ENCODE measurements at places on chromosomes 1 and 21. TPM values are rescaled to one million over a fixed set of nuclear protein-coding genes. Genes with fewer than 3 reads are reported as not detected.

DNA sequence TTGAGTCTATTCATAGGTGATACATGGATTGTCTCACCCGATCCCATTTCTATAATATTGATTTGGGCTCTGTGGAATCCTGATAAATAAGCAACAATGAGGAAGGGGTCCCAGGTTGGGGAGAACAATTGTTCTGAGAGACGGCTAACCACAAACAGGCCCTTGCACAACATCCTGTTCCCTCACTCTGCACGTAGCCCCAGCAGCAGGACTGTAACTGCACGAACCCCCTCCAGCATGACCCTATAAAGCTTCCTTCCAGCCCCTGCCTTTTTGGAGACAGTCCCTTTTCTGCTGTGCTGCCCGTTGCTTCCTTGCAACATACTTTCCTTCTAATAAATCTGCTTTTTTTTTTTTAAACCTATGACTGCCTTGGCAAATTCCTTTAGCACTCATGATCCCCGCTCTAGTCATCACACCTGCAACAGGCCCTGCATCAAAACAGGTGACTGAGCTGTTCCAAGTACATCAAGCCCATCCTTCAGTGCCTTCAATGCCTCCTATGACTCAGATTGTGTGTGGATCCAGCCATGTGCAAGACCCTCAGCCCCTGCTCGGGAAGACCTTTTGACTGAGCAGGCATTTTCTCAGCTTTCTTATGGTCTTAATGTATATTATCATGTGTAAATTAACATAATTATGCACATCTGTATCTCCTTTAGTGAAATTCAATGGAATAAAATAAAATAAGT, 63.7 kb upstream of the B3GALNT2 start:
- no peak for DNase-seq
- no peak overlapping the region for H3K27ac ChIP-seq
- H3K4me3 ChIP-seq, result no peak overlapping the region
- H3K4me1 ChIP-seq, result no peaks in the 10 kb centered on the region
- no peaks in the 10 kb centered on the region for H3K36me3 ChIP-seq
- H3K27me3 ChIP-seq, result peaks cover 2% of the 10 kb centered on the region

- H3K4me1 ChIP-seq, result no peaks in the 10 kb centered on the region
- H3K27ac ChIP-seq, result peak overlapping the region; percentile 98
- peak overlapping the region; percentile 94 for H3K4me3 ChIP-seq
Observed at GRCh38 chr1:154221278-154222001, 685 bp downstream of the UBAP2L start.

GRCh38 chr21:21714426-21714825, 716.2 kb downstream of the NCAM2 start:
- no peaks in the 10 kb centered on the region for H3K27me3 ChIP-seq
- H3K36me3 ChIP-seq, result no peaks in the 10 kb centered on the region
- DNase-seq, result peak; percentile 82
- H3K4me3 ChIP-seq, result no peak overlapping the region
- peak overlapping the region; percentile 21 for H3K27ac ChIP-seq

DNA sequence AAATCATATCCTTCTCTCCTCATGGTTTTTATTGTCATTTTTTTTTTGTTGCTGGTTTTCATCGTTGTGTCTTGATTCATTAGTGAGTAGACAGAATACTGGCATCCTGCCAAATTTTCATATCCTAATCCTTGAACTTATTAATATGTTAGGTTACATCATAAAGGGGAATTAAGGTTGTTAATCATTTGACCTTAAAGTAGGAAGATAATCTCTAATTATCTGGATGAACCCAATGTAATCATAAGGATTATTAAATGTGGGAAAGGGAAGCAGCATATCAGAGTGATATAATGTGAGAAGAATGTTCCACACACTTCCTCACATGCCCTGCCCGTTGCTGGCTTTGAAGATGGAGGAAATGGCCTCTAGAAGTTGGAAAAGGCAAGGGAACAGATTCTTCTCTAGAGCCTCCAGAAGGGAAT, 299.7 kb downstream of the HMCN1 start:
- no peaks in the 10 kb centered on the region for H3K4me1 ChIP-seq
- H3K27me3 ChIP-seq, result no peaks in the 10 kb centered on the region
- H3K36me3 ChIP-seq, result no peaks in the 10 kb centered on the region
- peak; percentile 32 for DNase-seq

GRCh38 chr1:1975535-1975934, 28.1 kb downstream of the CFAP74 start:
- H3K4me3 ChIP-seq, result no peak overlapping the region
- no peak overlapping the region for H3K27ac ChIP-seq
- H3K4me1 ChIP-seq, result no peaks in the 10 kb centered on the region
- H3K36me3 ChIP-seq, result no peaks in the 10 kb centered on the region

DNA sequence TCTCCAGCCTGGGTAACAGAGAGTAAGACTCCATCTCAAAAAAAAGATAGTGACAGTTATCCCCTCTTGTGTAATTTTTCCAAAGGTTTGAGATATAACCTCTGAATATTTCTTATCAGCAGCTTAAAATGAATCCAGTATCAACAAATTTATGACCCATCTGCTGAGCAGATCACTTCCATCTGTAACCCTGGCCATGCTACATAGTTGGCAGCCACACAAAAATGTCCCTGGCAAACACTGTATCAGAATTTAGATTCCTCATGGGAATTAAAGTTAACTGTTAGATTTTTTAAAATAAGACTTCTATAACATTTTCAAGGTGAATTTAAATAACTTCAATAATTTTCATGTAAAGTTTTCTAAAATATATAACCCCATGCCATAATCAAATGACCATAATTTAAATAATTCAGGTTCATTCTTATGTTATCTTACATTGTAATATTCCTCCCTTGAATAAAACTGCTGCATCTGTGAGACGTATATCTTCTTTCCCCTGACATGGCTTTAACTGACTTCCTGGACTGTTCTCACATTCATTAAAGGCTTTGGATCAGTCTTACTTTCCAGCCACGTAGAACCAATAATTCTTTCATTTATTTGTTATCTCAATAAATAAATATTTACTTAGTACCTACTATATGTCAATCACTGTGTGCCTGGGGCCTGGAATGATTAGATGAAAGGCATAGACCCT, 5.3 kb upstream of the PRPF38B start:
- peak; percentile 52 for DNase-seq
- no peaks in the 10 kb centered on the region for H3K4me1 ChIP-seq
- H3K27me3 ChIP-seq, result 0 out of 2 replicates have a peak, but pooled peaks cover 3% of the 10 kb centered on the region
- no peaks in the 10 kb centered on the region for H3K36me3 ChIP-seq
- H3K27ac ChIP-seq, result no peak overlapping the region

- H3K4me1 ChIP-seq, result no peaks in the 10 kb centered on the region
- peaks cover 10% of the 10 kb centered on the region for H3K27me3 ChIP-seq
- H3K4me3 ChIP-seq, result no peak overlapping the region
Observed at GRCh38 chr21:46613391-46613790, 8.5 kb upstream of the S100B start.

Gene PTCH2
- total RNA-seq, result under 0.01 TPM

- no peak overlapping the region for H3K4me3 ChIP-seq
- peaks cover 4% of the 10 kb centered on the region for H3K36me3 ChIP-seq
- peak; percentile 73 for DNase-seq
- H3K27ac ChIP-seq, result peak overlapping the region; percentile 55
- H3K4me1 ChIP-seq, result no peaks in the 10 kb centered on the region
- H3K27me3 ChIP-seq, result no peaks in the 10 kb centered on the region
Observed at GRCh38 chr1:61692155-61692800, 32.7 kb downstream of the TM2D1 start.

Gene AMIGO1
- total RNA-seq, result 1.6 TPM

DNA sequence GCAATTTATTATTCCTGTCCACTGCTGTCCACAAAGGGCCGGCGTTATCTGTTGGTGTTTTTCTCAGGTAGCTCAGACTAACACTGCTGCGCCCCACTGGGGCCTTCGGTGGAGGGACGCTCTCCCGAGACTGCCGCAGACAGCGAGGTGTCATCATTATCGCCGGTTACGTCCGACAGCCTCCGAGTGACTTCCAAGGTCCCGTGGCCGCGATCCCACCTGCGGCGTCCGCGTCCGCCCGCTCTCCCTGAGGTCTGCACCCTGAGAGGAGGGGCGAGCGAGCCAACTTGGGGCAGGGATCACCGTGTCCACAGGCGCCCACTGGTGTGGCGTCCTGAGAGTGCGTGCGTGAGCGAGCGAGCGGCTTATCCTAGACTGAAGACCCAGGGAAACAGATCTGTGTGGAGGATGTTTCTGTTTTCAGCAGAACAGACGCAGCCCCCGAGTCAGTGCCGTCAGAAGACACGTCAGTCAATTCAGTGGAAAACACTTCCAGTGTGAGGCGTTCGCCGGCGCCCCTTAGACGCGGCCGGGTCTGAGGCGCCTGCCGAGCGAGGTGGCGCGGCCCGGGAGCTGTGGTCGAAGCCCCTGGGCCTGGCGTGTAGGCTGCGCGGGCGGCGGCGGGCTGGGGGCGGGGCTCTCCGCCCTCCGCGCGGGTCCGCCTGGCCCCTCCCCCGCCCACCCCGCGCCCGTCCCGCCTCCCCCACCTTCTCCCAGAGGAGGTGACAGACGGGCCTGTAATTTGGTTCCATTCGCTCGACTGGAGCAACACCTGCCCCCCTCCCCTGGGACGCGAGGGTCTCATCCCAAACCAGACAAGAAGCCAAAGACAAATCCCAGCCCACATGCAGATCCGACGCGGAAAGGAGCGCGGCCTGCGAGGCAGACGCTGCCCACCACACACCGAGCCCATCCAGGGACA, 12.6 kb downstream of the NHLH2 start:
- H3K4me1 ChIP-seq, result peaks cover 2% of the 10 kb centered on the region
- H3K4me3 ChIP-seq, result peak overlapping the region; percentile 23
- H3K27ac ChIP-seq, result no peak overlapping the region
- H3K27me3 ChIP-seq, result peaks cover 26% of the 10 kb centered on the region

- H3K4me1 ChIP-seq, result 0 out of 2 replicates have a peak, but pooled peaks cover 2% of the 10 kb centered on the region
- H3K36me3 ChIP-seq, result 0 out of 2 replicates have a peak, but pooled peaks cover 2% of the 10 kb centered on the region
- no peak overlapping the region for H3K4me3 ChIP-seq
- H3K27ac ChIP-seq, result no peak overlapping the region
- no peaks in the 10 kb centered on the region for H3K27me3 ChIP-seq
Observed at GRCh38 chr1:197735461-197735860, 39.8 kb downstream of the DENND1B start.

DNA sequence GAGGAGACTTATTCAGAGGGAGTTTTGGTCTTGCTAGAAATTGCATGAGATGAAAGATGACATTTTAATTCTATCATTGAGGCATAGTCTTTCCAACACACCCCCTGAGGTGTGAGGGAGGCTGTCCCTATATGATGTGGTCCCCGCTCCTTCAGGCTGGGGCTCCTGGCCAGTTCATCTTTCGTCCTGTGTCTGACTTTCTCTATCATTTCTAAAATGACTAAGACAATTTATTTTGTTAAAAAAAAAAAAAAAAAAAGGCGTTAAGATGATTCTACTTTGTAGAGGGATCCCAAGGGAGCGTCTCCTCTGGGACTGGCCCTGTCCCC, 50.5 kb downstream of the PRKCZ start:
- H3K27me3 ChIP-seq, result peaks cover 27% of the 10 kb centered on the region
- no peak overlapping the region for H3K27ac ChIP-seq
- H3K4me3 ChIP-seq, result no peak overlapping the region
- H3K36me3 ChIP-seq, result no peaks in the 10 kb centered on the region

- no peak overlapping the region for H3K27ac ChIP-seq
- no peaks in the 10 kb centered on the region for H3K27me3 ChIP-seq
- H3K4me3 ChIP-seq, result no peak overlapping the region
- H3K36me3 ChIP-seq, result no peaks in the 10 kb centered on the region
- H3K4me1 ChIP-seq, result peaks cover 16% of the 10 kb centered on the region
Observed at GRCh38 chr1:24381256-24381655, 32.3 kb downstream of the STPG1 start.

Gene RGS16
- total RNA-seq, result 0.28 TPM

- H3K27me3 ChIP-seq, result no peaks in the 10 kb centered on the region
- H3K36me3 ChIP-seq, result no peaks in the 10 kb centered on the region
- H3K27ac ChIP-seq, result no peak overlapping the region
- peak; percentile 3 for DNase-seq
- no peaks in the 10 kb centered on the region for H3K4me1 ChIP-seq
- no peak overlapping the region for H3K4me3 ChIP-seq
Observed at GRCh38 chr1:89271341-89272015, 1.2 kb downstream of the GBP5 start.

Gene S100A1
- total RNA-seq, result not detected

- DNase-seq, result no peak
- H3K36me3 ChIP-seq, result no peaks in the 10 kb centered on the region
- H3K27ac ChIP-seq, result no peak overlapping the region
Observed at GRCh38 chr1:80993154-80993980, 807.4 kb upstream of the ADGRL2 start.

Gene S100A2
- 3.6 TPM for total RNA-seq

GRCh38 chr1:203227371-203228083, 1.9 kb downstream of the CHIT1 start:
- no peaks in the 10 kb centered on the region for H3K4me1 ChIP-seq
- H3K36me3 ChIP-seq, result no peaks in the 10 kb centered on the region
- no peak for DNase-seq
- H3K4me3 ChIP-seq, result no peak overlapping the region

- no peak for DNase-seq
- no peak overlapping the region for H3K4me3 ChIP-seq
- H3K27me3 ChIP-seq, result no peaks in the 10 kb centered on the region
- H3K27ac ChIP-seq, result no peak overlapping the region
- no peaks in the 10 kb centered on the region for H3K4me1 ChIP-seq
- H3K36me3 ChIP-seq, result no peaks in the 10 kb centered on the region
Observed at GRCh38 chr1:107840725-107841124, 124.3 kb downstream of the VAV3 start.

Gene FCRL5
- not detected for total RNA-seq

- peaks cover 20% of the 10 kb centered on the region for H3K4me1 ChIP-seq
- DNase-seq, result peak; percentile 61
- no peaks in the 10 kb centered on the region for H3K27me3 ChIP-seq
Observed at GRCh38 chr1:177928194-177928593, 41.7 kb downstream of the SEC16B start.

DNA sequence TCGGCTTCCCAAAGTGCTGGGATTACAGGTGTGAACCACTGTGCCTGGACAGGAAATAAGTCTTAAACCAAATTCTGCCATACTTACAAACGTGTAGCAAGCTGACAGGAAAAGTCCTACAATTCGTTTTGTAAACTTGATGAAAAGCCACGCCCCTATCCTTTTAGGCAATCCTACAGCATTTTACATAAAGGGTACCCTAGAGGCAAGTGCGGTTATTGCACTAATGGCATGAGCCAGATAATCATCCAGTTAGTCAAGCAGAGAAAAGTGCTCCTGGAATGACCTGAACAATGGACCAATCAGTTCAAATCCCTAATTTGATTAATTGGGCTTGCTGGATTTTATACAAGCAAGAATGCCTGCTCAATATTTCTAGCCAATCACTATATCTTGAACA, 338.2 kb downstream of the KIF26B start:
- H3K4me1 ChIP-seq, result no peaks in the 10 kb centered on the region
- H3K27ac ChIP-seq, result no peak overlapping the region
- no peaks in the 10 kb centered on the region for H3K27me3 ChIP-seq
- H3K4me3 ChIP-seq, result no peak overlapping the region
- no peak for DNase-seq

Gene S1PR1
- total RNA-seq, result 12.5 TPM
